ENCODE measurements at places on chromosomes 2 and 18. TPM values are rescaled to one million over a fixed set of nuclear protein-coding genes. Genes with fewer than 3 reads are reported as not detected.

ALKAL2 gene
- total RNA-seq = not detected

RGPD3 gene
- 0.33 TPM for total RNA-seq

SERPINB3 gene
- not detected for total RNA-seq

PROC gene
- not detected for total RNA-seq

APCDD1 gene
- 3.6 TPM for total RNA-seq

RAB31 gene
- 14.2 TPM for total RNA-seq

GPAT2 gene
- total RNA-seq = 4.5 TPM

UCN gene
- total RNA-seq = 0.67 TPM

MAP2 gene
- 2.1 TPM for total RNA-seq

CROCC2 gene
- not detected for total RNA-seq

BCL11A gene
- 0.67 TPM for total RNA-seq

ANKRD29 gene
- total RNA-seq = 0.34 TPM

PCARE gene
- total RNA-seq = under 0.01 TPM

RAB10 gene
- total RNA-seq = 131 TPM

GCG gene
- total RNA-seq = not detected

ZNF514 gene
- 21.4 TPM for total RNA-seq

MBD5 gene
- 26.9 TPM for total RNA-seq

CNTNAP5 gene
- total RNA-seq = under 0.01 TPM

ARMC9 gene
- 91.2 TPM for total RNA-seq

TXNL1 gene
- total RNA-seq = 61.4 TPM

CD8B2 gene
- not detected for total RNA-seq

FIGN gene
- 2.8 TPM for total RNA-seq

PTPRM gene
- 74.6 TPM for total RNA-seq

SCYGR4 gene
- under 0.01 TPM for total RNA-seq

CREG2 gene
- total RNA-seq = 0.46 TPM

DSG2 gene
- 11.0 TPM for total RNA-seq

BOLL gene
- total RNA-seq = not detected

RSAD2 gene
- total RNA-seq = 98.9 TPM

EFHD1 gene
- total RNA-seq = 0.62 TPM

TM4SF20 gene
- not detected for total RNA-seq

GPR45 gene
- not detected for total RNA-seq
